Gastroesophageal sphincter (tissue), 4 donors: ENCODE measurements at places on chromosomes 12 and 14.

DNA sequence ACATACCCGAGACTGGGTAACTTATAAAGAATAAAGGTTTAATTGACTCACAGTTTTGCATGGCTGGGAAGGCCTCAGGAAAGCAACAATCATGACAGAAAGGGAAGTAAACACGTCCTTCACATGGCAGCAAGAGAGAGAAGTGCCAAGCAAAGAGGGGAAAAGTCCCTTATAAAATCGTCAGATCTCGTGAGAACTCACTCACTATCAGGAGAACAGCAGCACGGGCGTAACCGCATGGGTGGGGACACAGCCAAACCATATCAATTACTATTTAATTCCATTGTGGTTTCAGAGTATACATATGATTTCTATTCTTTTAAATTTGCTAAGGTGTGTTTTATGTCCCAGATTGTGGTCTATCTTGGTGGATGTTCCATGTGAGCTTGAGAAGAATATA is 117.9 kb downstream of the SCAF11 start:
- ATAC-seq = no peak

DNA sequence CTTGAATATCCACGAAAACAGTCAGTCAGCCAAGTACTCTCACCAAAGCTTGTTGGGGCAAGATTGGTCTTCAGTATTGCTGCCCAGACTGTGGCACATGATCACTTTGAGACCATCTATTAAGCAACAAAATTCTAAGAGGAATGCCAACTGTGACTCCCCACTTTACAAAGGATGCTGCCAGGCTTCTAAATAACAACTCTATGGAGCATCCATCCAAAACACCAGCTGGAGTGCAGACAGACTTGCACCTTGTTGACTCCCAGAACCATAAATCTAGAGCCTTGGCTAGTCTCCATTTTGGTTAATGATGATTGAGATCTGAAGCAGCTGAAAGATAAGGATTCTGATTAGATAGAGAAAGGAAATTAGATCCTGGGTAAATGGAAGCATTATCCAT is 132.8 kb downstream of the DIO2 start:
- ATAC-seq = no peak

GRCh38 chr12:76264611-76265012 is 83.6 kb downstream of the BBS10 start:
- ATAC-seq = peak; percentile 35

- no peak for ATAC-seq
Measured at GRCh38 chr12:11716794-11717518, 67.5 kb downstream of the ETV6 start.

- ATAC-seq = no peak
Measured at GRCh38 chr12:62898526-62898925, 36.4 kb downstream of the PPM1H start.

DNA sequence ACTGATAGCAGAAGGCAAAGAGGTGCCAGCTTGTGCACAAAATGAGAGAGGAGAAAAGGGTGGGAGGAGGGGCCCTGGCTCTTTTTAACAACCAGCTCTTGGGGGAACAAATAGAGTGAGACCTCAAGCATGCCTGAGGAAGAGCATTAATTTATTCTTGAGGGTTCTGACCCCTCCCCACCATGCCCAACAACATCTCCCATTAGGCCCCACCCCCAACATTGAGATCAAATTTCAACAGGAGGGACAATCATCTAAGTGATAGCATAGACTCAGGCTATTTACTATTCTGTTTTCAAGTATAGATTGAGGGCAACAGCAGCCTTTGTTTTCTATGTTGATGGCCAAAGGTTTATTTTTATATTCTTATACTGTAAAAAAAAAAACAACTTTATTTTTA is 59.7 kb downstream of the FUT8 start:
- no peak for ATAC-seq

DNA sequence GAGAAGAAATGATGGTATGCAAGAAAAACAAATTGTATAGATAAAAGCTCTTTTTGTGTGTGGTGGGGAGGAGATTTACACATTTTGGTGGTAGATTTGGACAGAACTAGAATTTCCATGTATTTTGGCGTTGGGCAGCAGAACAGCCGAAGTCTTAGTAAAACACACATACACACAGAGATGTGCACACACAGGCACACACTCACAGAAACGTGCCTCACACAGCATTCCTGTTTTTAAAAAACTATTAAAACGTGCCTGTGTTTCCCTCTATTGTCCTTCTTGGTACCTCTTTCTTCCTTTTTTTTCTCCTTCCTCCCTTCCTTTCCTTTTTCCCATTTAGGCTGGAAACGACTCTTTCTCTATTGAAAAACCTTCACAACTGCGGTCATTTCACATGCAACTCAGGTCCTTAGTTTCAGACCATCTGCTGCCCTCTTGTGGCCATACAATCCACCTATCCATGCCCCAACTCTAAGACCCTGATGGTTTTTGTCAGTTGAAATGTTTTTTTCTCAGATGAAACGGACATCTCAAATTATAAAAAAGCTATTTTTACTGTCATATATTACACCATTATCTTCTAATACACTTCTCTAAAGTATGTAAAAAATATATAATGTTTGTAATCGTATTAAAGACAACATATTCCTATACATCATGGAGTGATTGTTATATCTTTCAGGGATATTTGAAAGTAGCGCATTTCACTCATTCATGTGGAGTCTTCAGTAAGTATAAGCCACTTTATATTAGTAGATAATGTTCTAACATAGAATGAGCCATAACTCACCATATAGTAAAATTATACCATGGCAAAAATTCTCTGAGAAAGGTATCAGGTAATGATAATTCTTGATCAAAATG is 386.7 kb upstream of the NOVA1 start:
- peak; percentile 46 for ATAC-seq

GRCh38 chr14:24079491-24080141 is 8.3 kb downstream of the CPNE6 start:
- ATAC-seq = no peak

DNA sequence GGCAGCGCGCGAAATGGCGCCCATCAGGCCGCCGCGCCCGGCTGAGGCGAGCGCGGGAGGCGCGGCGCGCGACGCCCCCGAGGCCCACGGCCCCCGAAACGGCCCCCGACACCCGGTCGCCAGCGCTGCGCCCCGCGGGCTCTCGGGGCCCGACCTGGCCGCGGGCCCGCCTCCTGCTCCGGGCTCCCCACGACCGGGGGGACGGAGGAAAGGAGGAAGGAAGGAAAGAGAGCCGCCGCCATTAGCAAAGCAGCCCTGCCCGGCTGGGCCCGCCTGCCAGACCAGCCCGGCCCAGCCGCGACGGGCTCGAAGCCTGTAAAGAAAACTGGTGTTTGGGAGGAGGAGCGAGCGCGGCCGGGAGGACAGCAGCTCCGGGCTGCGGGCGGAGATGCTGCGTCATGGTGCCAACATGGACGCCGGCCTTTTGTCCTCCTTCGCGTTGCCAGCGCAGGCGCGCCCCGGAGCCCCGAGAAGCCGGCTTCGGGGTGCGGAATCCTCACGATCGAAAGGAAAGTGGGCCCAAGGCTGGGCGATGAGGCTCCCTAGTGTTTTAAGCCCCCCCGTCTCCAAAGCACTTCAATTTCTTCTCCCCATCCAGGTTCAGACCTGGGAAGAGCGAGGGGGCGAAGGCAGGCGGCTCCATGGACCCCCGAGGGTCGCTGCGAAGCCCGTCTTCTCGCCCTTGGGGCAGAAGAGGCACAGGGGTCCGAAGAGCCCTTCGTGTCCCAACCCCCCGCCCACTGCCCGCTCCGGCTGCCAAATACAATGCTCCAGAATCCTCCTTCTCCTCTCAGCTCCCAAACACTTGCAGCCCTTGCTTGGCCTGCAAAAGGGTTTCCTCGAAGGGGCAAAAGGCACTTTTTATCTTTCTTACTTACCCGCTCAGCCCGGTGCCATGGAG is 2.9 kb upstream of the SETD1B start:
- peak; percentile 23 for ATAC-seq

DNA sequence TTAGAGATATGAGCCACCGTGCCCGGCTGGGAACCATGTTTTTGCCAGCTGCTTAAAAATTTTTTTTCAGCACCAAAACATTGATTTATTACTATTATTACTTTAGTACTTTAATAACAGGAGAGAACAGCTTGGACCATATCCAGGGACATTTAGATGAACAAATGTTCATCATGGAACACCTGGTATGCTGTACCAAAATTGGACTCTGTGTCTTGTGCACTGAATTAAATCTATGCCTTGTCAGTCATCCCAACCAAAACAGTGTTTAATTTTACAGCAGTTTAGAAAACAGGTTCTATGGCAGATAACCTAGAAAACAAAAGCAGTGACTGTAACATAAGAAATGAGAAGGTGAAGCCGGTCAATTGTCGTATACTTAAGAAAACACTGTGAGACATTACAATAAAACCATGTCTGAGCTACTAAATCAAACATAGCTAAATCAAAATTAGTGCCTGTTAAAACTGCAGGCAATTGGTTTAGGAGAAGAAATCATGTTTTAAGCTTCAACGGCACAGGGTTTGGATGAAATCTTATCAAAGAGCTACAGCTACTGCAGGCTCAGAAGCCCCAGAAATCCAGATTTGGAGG is 58.2 kb upstream of the PYGL start:
- ATAC-seq = no peak

DNA sequence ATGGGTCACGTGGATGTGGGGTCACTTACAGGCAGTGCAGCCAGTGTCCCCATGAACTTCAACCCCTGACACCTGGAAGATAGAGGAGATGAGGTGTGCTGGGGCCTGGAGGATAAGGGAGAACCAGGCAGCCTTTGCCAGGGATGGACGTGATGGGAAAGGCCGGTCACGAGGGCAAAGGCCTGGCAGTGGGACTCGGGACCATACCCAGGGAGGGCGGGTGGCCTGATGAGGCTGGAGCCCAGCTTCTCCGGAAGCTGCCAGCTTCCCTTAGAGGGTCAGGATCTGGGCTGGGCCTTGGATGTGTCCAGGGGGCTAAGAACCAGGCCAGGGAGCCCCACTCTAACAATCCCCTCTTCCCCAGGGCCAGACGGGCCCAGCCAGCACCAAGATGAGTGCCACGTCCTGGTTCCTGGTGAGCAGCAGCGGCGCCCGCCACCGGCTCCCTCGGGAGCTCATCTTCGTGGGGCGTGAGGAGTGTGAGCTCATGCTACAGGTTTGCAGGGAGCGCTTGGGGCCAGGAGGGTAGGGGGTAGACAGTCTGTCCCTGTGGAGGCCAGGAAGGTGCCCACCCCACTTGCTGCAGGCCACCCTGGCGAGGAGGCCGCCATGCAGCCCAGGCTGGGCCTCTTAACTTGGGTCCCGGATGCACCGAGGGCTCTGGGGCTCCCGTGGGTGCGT is 3.1 kb downstream of the CEP170B start:
- no peak for ATAC-seq

GRCh38 chr14:101961011-101961721 is 3.2 kb upstream of the DYNC1H1 start:
- no peak for ATAC-seq

DNA sequence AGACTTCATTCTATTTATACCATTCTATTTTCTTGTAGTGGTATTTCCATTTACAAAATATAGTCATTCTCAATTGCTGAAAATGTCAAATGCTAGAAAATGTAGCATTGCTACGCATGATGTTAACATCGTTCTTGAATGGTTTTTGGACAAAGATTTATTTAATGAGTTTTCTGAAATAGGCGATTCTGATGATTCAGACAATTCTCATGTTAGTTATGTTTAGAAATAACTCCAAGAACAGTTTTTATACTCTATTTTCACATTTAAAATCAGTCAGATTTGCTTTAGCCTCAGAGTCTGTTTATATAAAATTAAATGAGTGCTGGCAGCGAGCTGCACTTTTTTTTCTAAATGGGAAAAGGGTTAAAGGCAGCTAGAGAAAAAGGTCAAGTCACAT is 414.8 kb upstream of the MGAT4C start:
- no peak for ATAC-seq

DNA sequence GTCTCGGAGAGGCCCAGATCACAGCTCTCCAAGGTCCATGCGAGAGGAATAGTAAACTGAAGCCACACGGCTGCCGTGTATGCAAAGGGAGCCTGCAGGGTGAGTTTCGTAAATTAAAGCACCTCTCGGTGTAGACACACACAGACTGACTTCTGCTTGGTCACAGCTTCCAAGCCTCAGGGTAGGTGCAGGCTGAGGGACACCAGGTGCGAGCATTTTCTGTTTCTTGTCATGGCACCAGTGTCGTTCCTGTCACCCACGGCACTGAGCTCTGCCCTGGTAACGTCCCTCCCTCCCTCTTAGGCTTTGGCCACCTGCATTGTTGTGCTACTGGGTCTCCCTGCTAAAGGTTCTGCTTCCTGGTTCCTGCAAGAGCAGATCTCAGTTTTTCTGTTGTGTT is 76.2 kb upstream of the DYNC1H1 start:
- ATAC-seq = no peak

DNA sequence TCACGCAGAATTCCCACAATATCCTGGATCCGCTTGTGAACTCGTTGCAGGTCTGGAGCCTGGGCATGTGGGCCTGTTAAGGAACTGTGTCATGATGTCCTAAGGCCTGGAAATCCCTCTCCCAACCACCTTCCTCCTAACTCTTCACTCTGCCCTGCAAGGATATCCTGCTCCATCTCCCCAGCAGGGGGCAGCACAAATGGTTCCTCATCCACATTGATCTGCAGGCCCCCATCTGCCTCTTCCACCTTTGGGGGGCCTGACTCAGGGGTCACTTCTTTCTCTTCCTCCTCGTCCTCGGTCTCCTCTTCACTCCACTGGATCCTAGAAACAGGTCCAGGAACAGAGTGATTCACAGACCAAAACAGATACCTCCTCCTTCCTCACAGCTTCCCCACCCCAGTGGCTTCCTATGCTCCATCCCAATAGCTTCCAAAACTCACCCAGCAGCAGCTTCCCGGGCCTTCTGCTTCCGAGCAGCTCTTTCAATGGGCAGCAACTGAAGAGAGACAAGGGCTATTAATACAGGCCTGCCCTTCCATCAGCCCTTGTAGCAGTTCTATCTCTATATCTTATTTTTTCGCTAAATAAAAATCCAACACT is 4.5 kb downstream of the NOP2 start:
- no peak for ATAC-seq

- no peak for ATAC-seq
Measured at GRCh38 chr12:116820064-116820656, 61.1 kb downstream of the HRK start.

- no peak for ATAC-seq
Measured at GRCh38 chr12:1502379-1502720, 92.0 kb downstream of the FBXL14 start.

- no peak for ATAC-seq
Measured at GRCh38 chr14:54147282-54147681, 190.7 kb upstream of the BMP4 start.

DNA sequence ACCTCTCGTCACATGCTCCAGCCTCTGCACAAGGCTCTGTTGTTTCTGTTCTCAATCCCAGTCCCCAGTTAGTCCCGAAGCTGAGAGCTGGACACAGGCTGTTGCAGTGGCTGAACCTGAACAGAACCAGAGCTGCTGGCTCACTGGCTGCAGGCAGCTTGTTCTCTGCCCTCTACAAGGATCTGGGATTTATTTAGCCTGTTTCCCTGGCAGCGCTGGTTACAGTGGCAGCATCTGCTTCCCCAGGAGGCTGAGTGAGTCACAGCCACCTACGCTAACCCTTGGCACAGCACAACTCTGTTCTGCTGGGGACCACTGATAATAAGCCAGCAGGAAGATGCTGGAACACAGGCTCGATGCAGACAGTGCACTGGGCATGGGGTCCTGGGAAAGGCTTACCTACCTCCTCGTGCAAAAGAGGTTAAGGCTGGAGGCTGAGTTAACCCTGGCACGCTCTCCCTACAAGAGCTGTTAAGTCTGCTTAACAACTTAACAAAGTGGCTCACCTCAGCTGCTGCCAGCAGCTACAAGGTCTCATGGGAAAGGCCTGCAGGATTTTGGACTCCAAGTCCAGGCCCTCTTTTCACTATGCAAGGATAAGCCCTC is 299.6 kb downstream of the PCNX1 start:
- ATAC-seq = peak; percentile 41
